ENCODE measurements at places on chromosomes 11 and 22. TPM values are rescaled to one million over a fixed set of nuclear protein-coding genes. Genes with fewer than 3 reads are reported as not detected.

The MTNR1B gene
- total RNA-seq = not detected

The ANKRD13D gene
- total RNA-seq = 29.6 TPM

The PRSS23 gene
- 252 TPM for total RNA-seq

The SLC22A8 gene
- total RNA-seq = not detected

The TTC36 gene
- total RNA-seq = 0.46 TPM

The SLC22A12 gene
- not detected for total RNA-seq

The LRRC74B gene
- total RNA-seq = not detected

The SIK2 gene
- 9.7 TPM for total RNA-seq

The FJX1 gene
- 10.4 TPM for total RNA-seq

The KRTAP5-7 gene
- total RNA-seq = not detected

The IGLL1 gene
- total RNA-seq = not detected

The MS4A4A gene
- total RNA-seq = not detected

The ADORA2A gene
- total RNA-seq = 0.71 TPM

The MMP27 gene
- total RNA-seq = not detected

The HOATZ gene
- not detected for total RNA-seq

The CDCA5 gene
- 1.2 TPM for total RNA-seq

The CXCR5 gene
- total RNA-seq = not detected

The PHETA2 gene
- total RNA-seq = 15.8 TPM

The B4GAT1 gene
- total RNA-seq = 28.2 TPM

The TRIM51 gene
- total RNA-seq = not detected

The TSSK2 gene
- total RNA-seq = not detected

The POTEH gene
- total RNA-seq = not detected

The MPZL3 gene
- 0.28 TPM for total RNA-seq

The FAM180B gene
- total RNA-seq = 0.09 TPM

The RFPL2 gene
- total RNA-seq = not detected

The ALX4 gene
- total RNA-seq = under 0.01 TPM

The XKR3 gene
- total RNA-seq = not detected

The MUC2 gene
- not detected for total RNA-seq

The EWSR1 gene
- 133 TPM for total RNA-seq

The WEE1 gene
- total RNA-seq = 19.0 TPM

The MYO7A gene
- total RNA-seq = 0.09 TPM

The KRTAP5-9 gene
- total RNA-seq = not detected

The TRPM5 gene
- total RNA-seq = not detected

The KCTD14 gene
- total RNA-seq = 0.28 TPM

The GTSE1 gene
- 0.57 TPM for total RNA-seq

The ZC3H12C gene
- total RNA-seq = 15.1 TPM

The MCM5 gene
- total RNA-seq = 5.3 TPM

The LRRC10B gene
- total RNA-seq = not detected

The OR4A5 gene
- total RNA-seq = not detected

The BDNF gene
- 48.4 TPM for total RNA-seq
